ENCODE measurements at places on chromosomes 5 and 9.

GRCh38 chr9:107653263-107653821 is 163.8 kb upstream of the KLF4 start:
- no peak for DNase-seq

DNA sequence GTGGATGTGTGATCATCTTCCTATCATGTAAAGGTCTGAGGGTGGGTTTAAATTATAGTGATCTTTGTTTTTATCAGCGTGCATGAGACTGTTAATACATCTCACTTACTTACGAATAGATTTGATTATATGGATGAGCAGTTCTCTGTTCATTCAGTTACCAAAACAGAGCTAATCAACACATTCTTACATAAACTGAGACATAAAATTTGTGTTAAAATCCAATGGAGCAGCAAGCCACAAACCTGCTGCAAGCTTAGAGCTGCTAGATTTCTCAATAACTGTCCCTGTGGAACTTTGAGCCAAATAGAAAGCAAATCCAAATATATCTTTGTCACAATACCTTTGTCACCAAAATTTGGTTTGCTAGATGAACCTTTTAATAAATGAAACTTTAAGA is 50.1 kb downstream of the NUDT12 start:
- no peak for DNase-seq

GRCh38 chr9:17322882-17323864 is 188.3 kb downstream of the CNTLN start:
- DNase-seq = no peak

- no peak for DNase-seq
Observed at GRCh38 chr5:98777295-98777694, 3.8 kb downstream of the RGMB start.

GRCh38 chr9:14547245-14548060 is 145.8 kb downstream of the ZDHHC21 start:
- DNase-seq = no peak

DNA sequence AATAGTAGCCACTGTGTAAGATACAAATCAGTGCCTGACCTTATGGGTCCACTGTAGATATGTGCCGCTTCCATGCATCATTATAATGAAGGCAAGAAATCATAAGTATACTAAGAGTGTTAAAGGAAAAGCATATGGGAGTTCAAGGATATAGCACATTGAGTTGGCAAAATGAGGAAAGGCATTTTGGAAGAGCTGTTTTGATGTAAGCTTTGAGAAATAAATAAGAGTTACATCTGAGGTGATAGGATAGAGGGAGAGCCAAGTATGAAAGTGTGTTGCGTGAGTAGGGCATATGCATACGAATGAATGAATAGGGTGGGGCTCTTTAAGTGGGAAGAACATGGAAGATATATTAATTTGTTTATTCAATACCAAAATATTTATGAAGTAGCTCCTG is 101.0 kb upstream of the DMAC1 start:
- no peak for DNase-seq

DNA sequence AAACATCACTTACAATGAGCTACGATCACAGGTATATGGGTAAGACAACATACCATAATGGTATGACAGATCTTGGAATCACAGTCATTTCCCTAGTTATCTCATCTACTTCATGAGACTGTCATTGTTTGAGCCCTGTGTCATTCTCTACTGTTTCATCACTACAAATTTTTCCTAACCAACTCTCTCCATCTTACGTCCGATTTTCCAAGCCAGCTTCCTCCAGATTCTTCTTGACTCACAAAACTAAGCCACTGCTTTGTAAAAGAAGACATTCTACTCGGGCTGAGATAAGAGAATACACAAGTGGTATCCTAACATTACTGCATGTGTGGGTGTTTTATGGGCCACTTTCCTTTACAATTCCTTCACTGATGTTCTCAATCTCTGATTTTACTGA is 49.6 kb downstream of the SERINC5 start:
- peak; percentile 64 for DNase-seq

GRCh38 chr9:133979273-133979920 is 12.7 kb downstream of the VAV2 start:
- no peak for DNase-seq

DNA sequence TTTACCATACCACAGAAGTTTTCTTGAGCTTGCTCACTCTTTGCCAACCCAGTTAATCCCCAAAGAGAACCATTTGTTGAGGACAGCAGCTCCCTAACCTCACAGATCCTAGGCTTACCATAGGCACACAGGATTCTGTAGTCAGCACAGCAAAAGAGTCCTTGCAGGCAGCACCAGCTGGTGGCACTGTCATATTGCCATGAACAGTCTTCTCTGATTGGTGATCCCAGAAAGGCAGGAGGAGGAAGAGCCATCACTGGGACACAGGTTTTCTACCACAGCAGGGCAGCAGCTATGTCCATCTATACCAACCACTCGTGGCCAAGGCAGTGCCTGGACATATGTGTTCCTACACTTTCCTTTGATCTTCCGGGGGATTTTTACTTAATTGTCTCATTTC is 297.1 kb upstream of the CD180 start:
- DNase-seq = peak; percentile 94

GRCh38 chr5:68502531-68502930 is 287.0 kb downstream of the PIK3R1 start:
- DNase-seq = no peak

- DNase-seq = peak; percentile 17
Observed at GRCh38 chr5:149794487-149794971, 64.4 kb downstream of the PPARGC1B start.

GRCh38 chr9:121541256-121541655 is 41.6 kb upstream of the GGTA1 start:
- DNase-seq = no peak

DNA sequence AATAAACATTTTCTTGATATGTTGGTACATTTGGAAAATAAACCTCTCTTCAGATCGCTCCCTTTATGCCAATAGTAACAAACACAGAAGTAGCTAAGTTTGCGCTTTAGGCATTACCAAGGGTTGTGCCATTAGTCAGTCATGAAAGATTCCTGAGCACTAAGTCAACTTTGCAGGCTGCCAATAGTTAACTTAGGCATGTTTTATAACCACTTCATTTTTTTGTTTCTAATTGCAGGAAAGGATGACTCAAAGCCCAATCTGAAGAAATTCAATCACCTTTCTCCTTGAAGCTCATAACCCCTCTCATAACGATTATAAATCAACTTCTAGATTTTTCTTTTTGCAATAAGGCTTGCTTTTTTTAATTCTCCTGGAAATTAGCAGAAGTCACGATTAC is 517.0 kb downstream of the AGTPBP1 start:
- DNase-seq = no peak

GRCh38 chr5:147382776-147383175 is 127.1 kb downstream of the DPYSL3 start:
- DNase-seq = peak; percentile 14

DNA sequence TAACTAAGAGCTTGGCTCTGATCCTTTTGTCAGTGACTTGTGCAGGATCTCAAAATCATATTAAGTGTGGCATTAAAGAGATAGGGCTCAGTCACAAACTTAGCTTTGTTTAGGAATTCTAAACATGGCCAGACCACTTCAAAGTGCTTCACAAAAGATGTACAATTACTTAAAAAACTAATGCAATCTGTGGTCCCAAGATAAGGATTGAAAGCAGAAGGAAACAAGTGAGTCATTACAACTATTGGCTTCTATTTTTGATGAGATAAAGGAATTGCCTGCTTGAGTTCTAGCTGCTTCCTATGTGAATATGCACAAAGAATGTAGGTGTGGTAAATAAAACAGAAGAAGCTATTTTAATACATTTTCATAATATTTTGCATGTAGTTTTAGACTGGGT is 44.9 kb upstream of the SLC12A2 start:
- no peak for DNase-seq

DNA sequence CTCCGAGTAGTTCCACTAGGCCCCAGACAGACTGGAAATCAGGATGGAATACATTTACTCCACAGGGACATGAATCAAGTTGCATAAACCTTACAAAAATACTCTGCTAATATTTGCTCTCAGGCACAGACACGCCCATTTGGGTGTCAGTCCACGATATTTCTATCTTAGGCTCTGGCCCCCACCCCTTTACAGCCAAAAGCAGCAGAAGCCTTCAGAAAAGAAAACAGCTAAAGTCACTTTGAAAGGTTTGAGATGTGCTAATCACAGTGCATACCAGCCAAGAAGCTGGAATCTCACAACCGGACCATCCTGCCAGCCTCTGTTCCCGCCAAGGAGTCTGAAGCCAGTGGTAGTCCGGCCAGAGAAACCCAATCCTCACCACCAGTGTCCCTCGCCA is 22.6 kb downstream of the PTPN3 start:
- DNase-seq = no peak

GRCh38 chr9:16571127-16571802 is 299.2 kb downstream of the BNC2 start:
- no peak for DNase-seq

DNA sequence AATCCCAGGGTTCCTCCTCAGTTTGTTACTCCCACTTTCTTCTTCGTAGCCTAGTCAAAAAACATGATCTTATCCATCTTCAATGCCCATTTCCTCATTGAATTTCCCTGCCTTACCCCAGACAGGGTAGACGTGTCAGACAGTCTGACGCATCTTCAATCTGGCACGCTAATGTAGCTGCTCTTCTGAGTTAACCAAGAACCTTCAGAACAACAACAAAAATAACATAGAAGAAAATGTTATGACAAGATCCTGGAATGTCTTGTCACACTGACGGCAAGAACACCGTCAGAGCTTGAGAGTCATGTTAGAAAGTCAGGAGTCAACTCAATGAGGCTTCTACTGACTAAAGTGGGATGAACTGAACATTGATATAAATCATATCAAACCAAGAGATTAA is 122.7 kb upstream of the SPDL1 start:
- no peak for DNase-seq

DNA sequence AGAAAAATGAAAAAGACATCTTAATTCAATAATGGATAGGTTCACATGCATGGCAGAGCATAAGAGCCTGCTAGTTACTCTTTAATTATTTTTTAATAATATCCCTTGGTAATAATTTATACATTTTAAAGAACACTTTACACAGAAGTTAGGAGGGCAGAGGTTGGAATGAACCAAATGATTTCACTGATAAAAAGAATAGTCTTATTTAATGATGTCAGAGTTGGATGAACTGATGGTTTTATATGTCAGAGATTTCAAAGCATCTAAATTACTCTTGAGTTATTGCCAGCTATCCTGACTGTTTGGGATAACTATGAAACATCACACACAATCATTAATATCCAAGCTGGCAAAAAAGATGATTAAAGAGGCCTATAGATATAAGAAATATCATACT is 244.8 kb downstream of the CSNK1G3 start:
- DNase-seq = no peak

GRCh38 chr5:68593211-68593671 is 377.7 kb downstream of the PIK3R1 start:
- DNase-seq = no peak

GRCh38 chr5:95713960-95714710 is 17.0 kb upstream of the RHOBTB3 start:
- DNase-seq = no peak

DNA sequence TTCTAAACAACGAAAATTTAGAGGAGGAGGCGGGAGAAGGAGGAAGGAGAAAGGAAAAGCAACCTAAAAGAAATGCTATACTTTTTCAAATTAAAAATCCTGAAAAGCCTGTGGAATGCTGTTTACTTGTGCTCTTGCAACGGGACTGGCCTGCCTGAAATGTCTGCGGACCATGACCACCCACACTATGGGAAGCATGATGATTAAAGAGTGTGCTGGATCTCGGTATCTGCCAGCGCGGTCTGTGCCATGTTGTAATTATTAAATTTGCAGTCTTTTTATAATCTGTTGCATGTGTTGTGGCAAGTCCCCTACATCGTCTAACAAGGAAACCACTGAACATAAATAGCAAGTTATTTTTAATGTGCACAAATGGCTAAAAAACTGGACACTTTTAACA is 111.4 kb downstream of the FANCC start:
- DNase-seq = no peak

DNA sequence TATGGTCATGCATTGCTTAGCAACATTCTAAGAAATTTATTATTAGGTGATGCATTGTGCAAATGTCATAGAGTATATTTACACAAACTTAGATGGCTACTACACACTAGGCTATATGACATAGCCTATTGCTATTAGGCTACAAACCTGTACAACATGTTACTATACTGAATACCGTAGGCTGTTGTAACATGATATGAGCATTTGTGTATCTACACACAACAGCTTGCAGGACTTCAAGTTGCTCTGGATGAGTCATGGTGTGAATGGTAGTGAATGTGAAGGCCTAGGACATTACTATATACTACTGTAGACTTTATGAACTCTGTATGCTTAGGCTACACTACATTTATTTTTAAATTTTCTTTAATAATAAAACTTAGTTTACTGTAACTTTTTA is 107.2 kb upstream of the MAMDC2 start:
- DNase-seq = no peak

DNA sequence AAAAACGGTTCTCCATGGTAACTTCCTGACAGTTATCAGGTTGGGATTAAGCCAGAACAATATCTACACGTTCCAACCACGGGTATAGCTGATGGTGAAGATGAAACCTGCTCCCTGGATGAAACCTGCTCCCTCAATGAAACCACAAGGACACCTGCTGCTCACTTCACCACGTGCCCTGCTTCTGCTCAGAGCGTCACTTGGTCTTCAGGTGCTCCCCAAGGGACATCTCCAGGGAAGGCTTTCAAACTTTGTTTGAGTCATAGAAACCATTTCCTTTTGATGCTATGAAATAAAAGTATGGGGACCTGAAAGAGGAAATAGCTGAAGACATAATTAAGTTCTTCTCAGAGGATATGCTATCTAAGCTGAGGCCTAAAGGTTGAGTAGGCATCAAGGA is 242.4 kb downstream of the MED10 start:
- DNase-seq = no peak

DNA sequence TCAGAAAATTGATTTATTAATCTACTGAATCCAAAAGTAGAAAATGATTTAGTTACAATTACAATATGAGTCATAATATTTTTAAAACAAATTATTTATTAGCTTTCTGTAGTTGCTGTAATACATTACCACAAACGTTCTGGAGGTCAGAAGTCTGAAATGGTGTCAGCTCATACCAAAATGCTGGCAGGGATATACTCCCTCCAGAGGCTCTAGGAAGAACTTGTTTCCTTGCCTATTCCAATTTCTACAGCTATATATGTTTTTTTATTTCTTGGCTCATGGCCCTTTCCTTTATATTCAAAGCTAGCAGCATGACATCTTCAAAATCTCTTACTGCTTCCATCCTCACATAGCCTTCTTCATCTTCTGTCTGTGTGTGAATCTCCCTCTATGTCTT is 667.9 kb upstream of the ITGA1 start:
- DNase-seq = no peak

- peak; percentile 72 for DNase-seq
Observed at GRCh38 chr9:21252721-21253547, 13.1 kb upstream of the IFNA14 start.

- no peak for DNase-seq
Observed at GRCh38 chr9:74556685-74557084, 59.5 kb downstream of the RORB start.

- peak; percentile 50 for DNase-seq
Observed at GRCh38 chr5:50751064-50751657, 84.7 kb downstream of the PARP8 start.

GRCh38 chr9:135563039-135563476 is 1.5 kb downstream of the PAEP start:
- DNase-seq = no peak

- DNase-seq = peak; percentile 19
Observed at GRCh38 chr5:25694801-25695200, 1050.0 kb upstream of the CDH10 start.
